Spleen (tissue), 13 donors: ENCODE measurements at places on chromosomes 11 and 22.

DNA sequence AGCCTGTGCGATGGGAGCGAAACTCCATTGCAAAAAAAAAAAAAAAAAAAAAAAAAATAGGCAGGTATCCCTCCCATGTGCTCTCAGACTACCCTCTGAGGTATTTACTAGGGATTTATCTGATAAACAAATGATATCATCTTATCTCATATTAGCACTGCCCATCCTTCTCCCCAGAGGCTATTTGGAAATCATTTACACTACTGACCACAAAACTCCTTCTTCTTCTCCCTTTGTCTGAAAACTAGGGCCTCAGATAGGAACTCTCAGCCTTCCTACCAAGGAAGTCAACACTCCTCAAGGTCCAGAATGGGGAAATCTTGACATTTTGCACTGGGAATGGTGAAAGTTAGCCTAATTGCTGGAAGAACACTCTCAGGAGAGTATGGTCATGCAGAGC is 46.4 kb downstream of the LARGE2 start:
- no peak for DNase-seq

GRCh38 chr22:47558828-47559700 is 796.6 kb downstream of the TBC1D22A start:
- no peak for DNase-seq

DNA sequence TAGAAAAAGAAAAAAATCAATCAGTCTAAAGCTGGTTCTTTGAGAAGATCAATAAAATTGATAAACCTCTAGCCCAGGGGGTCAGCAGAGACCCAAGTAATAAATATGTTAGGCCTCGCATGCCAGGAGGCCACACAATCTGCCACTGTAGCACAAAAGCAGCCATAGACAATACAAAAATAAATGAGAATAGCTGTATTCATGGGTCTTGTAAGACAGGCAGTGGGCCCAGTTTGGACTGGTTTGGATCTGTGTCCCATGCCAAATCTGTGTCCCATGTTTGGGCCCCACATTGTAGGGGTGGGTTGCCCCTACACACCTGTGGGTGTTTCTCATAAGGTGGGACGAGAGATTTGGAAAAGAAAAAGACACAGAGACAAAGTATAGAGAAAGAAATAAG is 6.6 kb upstream of the PLAAT4 start:
- no peak for DNase-seq

DNA sequence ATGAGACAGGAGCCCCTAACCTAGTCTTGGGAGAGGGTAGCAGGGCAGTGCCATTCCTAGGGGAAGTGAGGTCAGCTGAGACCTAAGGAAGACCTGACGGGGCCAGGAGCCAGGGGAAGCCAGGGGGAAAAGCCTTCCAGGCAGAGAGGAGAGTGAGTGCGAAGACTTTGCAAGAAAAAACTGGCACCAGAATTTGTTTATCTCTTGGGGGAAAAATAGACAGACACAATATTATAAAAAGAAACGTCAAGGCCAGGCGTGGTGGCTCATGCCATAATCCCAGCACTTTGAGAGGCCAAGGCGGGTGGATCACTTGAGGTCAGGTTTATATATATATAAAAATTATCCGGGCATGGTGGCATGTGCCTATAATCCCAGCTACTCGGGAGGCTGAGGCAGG is 26.9 kb upstream of the TESMIN start:
- DNase-seq, result no peak

DNA sequence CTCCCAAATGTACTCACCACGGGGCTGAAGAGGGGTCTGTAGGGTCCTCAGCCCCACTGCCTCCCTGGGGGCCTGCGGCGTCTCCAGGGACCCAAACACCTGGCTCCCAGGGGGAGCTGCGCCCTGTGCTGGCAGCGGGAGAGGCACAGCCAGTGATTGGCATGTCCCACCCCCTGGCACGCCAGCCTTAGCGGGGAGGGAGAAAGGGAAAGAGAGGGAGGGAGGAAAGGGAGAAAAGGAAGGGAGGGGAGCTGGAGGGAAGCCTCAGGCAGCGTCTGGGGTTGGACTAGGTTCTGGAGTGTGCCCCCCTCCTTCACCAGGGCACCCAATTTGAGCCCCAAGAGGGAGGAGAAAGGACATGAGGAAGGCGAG is at the start of gene CHRM1:
Gene CHRM1, minus strand, starts transcription at position 163 of the 372 bp plus-strand sequence. CDS start 10,263 bp downstream, outside the sequence.
- peak; percentile 44 for DNase-seq

GRCh38 chr11:1872267-1872985 is 19.3 kb downstream of the PRR33 start:
- DNase-seq, result no peak

DNA sequence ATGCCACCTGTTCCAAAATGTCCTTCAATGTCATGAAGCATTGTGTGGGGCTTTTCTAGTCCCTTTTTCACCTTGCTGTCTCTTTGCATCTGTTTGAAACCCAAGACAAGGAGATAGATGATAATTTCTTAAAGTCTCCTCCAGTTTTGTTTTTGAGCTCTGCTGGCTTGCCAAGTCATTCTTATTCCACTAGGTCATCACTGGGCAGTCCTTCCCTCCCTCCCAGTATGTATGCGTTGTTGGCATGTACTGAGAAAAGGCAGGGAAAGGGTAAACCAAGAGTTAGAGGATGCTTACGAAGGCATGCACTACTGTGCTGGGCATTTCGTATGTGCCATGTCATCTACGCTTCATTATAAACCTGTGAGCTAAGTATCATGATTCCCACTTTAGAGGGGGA is 78.6 kb downstream of the PARVA start:
- no peak for DNase-seq

DNA sequence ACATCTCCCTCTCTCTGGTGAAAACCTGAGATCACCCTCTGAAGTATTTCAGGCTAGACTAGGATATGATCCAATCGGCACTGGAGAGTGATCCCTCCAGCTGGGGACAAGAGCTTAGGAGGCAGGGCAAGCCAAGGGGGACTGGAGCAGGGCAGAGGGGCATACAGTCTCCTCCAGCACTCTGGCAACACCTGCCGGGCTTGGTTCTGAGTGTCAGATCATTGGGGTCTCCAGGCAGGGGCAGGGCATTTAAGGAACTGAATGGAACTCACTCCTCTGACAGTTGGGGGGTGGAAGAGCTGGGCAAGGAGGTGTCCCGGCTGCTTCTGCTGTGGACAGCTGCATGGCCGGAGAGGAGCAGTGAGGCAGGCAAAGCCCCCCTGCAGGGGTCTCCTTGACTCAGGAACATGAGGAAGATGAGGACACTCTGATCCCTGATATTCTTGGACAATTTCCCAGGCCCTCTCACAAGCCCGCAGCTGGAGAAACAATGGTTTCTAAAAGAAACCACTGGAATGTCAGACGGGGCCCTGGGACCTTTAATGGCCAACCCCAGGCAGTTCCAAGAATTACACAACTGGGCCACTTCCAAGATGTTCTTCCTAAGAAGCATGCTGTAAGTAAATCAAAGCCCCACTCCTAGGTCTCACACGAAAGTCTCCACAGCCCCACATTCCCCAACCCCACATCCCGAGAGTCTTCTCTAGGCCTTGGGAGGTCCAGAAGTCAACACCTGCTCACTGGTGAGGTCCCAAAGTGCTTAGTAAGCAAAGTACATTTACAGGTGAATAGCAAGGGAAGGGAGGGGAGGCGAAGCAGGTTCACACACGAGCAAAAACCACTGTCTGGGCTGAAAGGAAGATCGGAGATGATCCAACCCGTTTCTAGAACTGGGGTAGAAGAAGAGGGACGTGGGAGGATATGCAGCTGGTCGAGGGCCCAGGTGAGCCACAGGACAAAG is 1.2 kb upstream of the CCDC86 start:
- no peak for DNase-seq

DNA sequence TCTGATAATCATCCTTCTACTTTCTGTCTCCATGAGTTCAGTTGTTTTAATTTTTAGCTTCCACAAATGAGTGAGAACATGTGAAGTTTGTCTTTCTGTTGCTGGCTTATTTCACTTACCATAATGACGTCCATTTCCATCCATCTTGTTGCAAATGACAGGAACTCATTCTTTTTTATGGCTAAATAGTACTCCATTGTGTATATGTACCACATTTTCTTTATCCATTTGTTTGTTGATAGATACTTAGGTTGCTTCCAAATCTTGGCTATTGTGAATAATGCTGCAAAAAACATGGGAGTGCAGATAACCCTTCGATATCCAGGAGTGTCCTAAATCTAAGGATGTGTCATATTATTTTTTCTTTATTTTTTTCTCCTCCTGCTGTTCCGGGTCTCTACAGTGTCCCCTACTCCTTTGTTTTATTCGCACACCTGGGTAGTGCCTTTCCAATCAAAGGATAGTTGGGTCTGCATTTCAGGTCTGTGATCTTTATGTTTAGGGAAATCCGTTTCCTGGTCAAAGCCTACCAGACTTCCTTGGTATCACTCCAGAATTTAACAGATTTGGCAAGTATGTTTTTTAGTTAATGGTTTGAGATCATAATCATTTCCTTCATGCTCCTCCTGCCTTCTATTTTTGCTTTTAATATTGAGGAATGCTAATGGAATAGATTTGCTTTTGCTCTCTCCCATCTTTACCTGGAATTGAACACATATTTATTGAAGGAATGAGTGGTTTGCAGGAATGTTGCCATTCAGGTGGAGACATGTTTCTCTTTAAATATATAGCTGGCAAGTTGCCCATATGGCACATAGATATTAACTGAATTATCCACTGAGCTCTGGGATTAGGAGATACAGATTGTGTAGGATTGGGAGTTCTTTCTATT is 53.7 kb downstream of the ARHGEF12 start:
- no peak for DNase-seq

DNA sequence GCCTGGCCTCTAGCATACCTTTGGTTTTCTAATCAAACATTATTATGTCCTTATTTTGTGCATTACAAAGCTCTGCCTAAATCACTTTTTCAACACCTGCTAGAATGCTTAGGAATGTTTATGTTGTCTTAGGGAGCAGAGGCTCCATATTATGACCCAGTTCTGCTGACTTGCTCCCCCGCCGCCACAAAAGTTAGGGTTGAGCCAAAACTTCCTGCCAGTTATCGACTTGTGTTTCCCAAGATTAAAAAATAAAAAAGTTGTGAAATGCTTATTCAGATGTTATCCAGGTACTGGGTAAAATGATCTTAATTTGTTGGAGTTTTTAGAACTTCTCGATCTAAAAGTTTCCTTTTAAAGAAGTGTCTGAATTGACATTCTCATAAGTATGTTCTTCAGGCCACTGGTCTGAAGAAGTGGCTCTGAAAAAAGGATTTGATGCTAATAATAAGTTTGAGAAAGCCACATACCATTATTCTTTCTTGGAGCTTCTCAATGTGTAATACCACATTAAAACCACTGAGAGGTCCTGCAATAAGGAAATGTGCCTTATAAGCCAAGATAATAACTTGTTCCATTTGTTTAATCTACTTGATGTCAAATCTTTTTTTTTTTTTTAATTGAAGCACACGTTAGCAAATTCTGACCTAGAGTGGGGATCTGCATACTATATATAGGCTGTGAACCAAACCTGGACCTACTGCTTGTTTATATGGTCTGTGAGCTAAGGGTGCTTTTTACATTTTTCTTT is 2.2 kb downstream of the RNF185 start:
- no peak for DNase-seq

DNA sequence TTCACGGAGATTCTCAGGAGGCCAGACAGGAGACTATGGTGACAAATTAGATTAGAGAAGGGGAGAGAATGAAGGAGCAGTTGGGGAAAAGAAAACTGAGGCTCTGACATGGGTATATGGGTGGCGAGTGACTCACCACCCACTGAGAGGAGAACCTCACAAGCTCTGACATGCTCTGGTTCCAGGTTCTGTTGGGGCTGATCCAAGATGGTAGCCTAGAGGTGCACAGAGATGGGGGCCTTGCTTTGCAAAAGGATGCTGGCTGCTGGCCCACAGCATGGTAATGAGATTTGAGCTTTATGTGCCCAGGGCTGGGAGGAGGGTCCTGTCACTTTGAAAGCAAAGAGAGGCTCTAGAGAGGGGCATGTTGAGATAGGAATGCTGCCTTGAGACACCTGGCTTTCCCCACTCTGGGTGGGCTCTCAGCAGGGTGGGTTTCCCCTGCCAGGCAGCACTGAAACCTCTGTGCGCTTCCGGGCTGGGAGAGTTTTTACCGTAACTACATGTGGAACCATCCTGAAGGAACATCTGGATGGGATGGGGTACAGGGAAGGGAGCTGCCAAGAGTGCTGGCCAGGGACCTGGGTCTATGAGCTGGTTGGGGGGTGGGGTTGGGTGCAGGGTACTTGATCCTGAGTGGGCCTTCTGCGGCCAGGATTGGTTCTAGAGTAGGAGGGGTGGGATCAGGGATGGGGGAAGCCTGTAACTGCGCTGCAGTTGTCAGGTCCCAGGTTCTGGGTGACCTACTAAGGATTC is 1.2 kb upstream of the GRK2 start:
- no peak for DNase-seq

DNA sequence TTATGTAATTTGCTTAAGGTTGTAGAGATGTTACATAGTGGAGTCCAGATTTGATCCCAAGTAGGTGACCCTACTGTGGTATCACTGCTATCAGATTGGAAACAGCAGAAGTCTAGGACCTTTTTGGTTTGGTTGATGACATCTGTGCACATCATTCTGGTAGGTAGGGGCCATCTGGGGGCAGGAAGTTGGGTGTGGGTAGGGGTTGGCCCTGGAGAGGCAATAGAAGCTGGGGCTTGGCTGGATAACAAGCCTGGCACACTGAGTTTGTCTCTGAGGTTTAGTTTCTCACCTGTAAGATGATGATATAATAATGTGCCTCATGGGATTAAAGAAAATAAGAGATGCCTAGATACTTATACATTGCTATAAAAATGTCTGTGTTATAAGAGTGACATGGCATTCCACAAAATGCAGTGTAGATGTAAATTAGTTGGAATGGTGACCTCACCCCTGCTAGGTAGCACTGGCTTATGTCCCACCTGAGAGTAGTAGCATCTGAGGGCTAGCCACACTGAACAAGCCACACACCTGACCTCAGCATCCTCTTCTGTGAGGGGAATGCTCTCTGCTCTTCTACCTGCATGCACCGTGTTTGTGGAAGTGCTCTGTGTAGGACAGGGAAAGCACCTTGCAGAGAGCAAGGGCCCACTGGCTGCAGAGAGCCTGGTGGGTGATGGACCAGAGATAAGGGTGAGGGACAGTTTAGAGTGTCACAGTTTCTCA is 36.9 kb downstream of the PTPRJ start:
- peak; percentile 73 for DNase-seq

DNA sequence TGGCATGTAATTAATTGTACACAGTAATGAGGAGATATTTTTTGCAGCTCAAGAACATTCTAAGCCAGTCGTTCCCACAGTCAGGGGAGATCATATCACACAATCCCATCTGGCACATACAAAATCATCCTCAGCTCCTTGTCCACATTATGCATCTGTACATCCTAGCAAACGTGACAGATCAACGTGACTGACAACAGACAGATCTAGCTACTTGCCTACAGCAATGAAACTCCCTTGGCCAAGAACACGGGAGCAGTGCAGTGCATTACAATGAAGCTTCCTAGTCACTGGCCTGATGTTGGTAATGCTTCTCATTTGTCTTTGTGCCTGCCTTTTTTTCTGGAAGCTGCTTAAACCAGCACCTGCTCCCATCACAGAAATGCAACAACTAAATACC is 24.5 kb upstream of the GUCY1A2 start:
- DNase-seq, result no peak

GRCh38 chr11:81129618-81130017 is 1604.0 kb downstream of the FAM181B start:
- DNase-seq, result no peak
